ENCODE measurements at places on chromosomes 5 and 9.

GRCh38 chr9:75130621-75131230 lies 42.4 kb downstream of the OSTF1 start:
- no peak for DNase-seq

DNA sequence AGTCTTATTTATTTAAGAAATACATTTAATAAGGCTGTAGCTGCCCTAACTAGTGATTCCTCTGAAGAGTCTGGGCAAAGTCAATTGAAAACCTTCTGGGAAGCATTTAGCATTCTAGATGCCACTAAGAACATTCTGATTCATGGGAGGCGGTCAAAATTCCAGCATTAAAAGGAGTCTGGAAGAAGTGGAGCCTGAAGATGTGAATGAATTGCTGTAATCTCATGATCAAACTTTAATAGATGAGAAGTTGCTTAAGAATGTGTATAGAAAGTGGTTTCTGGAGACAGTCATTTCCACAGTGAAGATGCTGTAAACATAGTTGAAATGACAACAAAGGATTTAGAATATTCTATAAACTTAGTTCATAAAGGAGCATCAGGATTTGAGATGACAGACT lies 61.4 kb downstream of the WDR41 start:
- no peak for DNase-seq

DNA sequence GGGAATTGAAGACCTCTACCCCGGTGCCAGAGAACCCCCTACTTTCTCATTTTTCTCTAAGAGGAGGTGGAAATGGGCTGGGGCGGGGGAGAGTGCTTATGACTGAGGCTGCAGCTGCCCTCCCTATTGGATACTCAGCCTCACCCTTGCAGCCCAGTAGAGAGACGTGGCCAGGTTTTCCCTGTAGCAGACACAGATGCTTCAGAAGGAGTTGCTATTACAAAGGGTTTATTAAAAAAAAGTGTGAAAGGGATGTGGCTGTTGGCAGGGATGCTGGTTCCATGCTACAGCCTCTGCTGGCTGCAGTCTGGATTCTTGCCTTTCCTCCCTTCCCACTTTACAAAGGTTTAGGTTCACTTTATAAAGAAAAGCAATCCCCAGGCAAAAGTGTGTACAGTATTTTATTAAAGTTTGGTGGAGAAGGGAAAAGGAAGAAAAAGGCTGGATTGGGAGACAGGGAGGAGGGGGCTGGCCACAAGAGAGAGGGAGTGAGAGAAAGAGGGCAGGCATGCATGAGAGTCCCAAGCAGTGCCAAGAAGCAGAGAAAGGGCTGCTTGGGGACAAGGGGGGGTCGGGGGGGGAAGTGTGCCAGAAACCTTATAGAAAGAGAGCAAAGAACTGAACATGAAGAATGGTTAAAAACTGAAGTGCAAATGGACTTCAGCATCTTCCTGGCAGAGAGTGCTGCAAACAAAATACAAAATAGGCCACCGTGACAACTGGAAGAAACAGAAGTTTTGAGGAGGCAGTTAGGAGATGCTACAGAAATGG lies 29.5 kb upstream of the NFIB start:
- no peak for DNase-seq

GRCh38 chr9:100437860-100438805 lies 11.2 kb downstream of the MSANTD3 start:
- DNase-seq: peak; percentile 82

DNA sequence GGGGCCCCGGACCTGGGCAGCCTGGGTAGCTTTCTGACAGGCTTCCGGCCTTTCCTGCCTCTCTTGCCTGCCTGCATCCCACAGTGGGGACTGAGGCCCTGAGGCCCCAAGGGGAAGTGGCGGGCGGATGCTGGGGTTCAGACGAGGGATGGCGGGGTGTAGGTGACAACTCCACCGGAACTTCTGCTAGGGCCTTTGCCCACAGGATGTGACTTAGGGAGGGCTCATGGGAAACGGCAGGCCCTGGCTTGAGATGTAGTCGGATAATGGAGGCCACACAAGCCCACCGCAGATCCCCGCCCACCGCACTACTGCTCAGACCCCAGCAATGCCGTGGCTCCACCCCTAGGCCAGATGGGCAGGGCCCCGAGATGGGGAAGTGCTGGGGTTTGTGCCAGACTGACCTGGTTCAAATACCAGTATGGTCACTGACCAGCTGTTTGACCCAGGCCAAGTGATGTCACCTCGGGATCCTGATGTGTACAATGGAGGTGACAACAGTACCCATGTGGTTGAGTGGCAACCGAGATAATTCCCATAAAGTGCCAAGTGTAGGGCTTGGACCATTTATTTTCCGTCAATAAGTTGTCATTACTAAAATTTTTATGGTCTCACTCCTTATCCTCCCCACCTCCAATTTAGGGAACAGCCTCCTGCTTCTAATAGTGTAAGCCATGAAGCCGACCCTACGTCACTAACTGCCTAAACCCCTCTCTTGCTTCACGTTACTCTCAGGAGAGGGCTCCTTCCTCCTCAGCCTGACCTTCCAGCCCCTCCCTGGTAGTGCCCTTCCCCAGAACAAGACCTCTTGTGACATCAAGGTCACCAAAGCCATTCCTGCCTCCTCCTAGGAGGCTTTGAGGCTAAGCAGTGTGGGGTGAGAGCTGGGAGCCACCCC lies 2.5 kb upstream of the CDK9 start:
- DNase-seq: peak; percentile 51

- DNase-seq: no peak
These were observed 34.0 kb downstream of the ADAM19 start for GRCh38 chr5:157541447-157542118.

GRCh38 chr5:179914032-179914755 lies 6.5 kb upstream of the TBC1D9B start:
- no peak for DNase-seq

DNA sequence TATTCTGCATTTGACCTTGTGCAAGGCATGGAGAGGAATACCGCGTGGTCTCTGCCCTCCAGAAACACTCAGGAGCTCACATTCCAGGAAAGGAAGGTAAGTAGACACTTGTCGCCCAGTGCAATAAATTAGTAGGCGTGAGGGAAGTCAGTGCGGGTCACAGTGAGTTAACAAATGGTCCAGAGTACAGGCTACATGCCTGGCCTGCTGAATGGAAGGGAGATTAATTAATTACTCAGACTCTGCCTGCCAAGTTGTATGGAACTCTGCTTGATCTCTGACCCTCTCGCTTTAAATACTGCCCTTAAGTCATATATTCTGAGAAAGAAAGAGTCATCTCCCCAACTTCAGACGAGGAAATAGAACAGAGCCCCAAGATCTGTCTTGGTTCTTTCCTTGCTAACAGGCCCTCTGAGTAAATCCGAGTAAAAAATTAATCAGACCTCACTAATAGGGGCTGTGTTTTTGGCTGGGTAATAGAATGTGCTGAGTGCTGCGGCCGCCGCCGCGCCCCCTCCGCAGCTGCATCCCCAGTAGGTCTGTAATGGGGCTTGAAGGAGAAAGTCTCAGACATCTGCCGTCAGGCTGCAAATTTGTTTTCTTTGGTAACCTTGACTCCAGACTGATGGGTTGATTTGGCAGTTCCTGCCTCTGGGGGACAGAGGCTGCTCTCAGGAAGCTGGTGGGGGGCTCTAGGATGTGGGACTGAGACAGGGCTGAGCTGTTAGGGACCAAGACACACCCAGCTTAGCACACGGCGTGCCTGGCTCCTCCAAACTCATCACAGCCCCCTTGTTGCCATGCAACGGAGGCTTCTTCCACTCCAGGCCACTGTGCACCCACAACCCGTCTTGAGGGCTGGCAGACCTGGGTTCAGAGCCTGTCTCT lies 144.4 kb downstream of the NSG2 start:
- no peak for DNase-seq

DNA sequence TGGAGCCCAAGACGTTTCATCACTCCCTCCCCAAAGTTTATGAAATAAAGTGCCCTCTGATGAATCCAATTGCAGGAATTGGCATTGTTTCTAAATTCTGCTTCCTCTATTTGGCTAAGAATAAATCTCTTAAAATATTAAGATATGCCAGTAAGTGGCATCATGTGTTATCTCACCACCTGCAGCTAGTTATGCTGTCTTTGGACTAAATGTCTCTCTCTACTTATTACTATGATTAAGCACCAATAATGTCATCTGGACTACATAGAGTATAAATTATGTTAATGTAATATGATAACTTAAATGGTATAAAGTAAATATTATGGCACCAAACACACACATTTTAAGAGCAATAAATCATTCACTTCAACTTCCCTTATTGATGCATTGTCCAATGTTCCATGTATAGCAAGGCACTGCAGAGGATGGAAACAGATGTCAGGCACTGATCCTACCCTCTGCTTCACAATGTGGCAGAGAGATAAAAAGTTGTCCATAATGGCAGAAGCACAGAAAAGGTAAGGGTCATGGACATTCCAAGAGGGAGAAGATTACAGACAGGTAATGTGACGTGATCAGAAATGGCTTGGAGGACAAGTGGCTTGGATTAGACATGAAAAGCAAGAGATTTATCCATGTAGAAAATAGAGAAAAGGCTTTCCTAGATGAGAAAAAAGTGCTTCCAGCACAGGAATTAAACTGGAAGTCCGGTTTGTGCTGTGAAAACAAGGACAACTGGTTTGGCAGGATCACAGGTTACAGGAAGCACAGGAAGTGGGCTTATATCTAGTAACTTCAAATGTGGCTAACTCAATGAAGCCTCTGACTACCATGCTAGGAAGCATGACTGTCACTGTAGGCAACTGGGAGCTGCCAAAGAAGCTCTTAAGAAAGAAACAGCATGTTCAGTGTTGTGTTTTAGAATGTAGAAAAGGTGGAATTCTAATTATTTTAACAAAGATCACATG lies 26.7 kb downstream of the MARCHF11 start:
- DNase-seq: no peak

DNA sequence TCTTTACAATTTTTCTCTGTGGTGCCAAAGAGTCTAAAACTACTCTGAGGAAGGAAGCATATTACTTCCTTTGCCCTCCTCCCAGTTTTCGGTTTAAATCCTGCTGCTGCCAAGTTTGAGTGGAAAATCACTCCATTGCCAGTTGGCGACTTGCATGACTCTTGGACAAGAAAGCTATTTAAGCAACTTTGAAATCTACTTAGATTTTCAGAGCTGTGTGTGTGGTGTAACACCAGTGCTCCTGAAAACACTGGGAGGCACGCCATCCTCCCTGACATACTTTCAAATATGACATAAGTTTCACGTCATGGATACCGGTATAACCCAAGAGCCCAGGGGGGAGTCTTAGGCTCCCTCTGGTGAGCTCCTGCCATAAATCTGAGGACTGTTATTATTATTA lies 83.5 kb upstream of the RIOK2 start:
- no peak for DNase-seq

DNA sequence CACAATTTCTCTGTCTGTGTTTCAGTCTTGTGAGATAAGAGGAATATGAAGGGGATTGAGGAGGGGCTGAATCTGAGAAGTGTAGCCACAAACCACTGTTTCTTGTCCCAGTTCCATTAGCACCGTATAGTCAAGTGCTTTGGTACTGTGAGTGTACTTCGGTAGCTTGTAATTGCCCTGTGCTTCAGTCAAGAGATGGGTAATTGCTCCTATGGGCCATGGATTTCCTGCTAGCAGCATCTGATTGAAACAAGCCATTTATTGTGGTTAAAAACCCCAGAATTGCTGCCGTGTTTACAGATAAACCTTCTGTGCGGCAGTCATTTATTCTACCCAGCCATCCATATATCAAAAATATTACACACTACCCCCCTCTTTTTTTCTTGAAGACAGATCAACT lies 98.6 kb downstream of the MAT2B start:
- DNase-seq: no peak

GRCh38 chr5:1003296-1003937 lies 5.2 kb upstream of the NKD2 start:
- DNase-seq: peak; percentile 12

DNA sequence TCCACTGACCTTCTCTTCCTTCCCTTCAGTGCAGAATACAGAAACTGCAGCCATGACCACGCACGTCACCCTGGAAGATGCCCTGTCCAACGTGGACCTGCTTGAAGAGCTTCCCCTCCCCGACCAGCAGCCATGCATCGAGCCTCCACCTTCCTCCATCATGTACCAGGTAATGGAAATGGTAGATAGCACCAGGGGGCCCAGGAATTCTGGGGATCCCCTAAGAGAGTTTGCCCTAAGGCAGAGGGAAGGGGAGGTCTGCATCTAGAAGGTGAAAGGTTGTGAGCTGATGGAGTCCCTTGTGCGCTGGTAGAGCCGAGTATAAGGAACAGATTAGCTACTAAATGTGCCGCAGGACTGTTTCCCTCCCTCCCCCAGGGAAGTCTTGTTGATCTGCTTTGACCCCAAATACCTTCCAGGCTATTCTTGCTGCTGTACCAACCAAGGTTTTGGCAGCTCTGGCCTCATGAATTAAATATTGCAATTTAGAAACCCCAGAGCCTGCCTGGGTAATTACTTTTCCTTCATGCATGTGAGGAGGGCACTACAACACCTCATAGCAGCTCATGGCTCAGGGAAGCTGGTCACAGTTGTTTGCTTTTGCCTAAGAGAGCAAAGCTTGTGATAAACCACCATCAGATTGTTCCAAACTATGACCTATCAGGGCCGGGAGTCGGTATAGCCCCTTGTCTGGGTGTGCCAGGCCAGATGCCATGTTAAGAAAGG lies 19.6 kb downstream of the CYFIP2 start:
- DNase-seq: no peak

GRCh38 chr9:99197987-99198386 lies 23.8 kb downstream of the ALG2 start:
- DNase-seq: peak; percentile 16

DNA sequence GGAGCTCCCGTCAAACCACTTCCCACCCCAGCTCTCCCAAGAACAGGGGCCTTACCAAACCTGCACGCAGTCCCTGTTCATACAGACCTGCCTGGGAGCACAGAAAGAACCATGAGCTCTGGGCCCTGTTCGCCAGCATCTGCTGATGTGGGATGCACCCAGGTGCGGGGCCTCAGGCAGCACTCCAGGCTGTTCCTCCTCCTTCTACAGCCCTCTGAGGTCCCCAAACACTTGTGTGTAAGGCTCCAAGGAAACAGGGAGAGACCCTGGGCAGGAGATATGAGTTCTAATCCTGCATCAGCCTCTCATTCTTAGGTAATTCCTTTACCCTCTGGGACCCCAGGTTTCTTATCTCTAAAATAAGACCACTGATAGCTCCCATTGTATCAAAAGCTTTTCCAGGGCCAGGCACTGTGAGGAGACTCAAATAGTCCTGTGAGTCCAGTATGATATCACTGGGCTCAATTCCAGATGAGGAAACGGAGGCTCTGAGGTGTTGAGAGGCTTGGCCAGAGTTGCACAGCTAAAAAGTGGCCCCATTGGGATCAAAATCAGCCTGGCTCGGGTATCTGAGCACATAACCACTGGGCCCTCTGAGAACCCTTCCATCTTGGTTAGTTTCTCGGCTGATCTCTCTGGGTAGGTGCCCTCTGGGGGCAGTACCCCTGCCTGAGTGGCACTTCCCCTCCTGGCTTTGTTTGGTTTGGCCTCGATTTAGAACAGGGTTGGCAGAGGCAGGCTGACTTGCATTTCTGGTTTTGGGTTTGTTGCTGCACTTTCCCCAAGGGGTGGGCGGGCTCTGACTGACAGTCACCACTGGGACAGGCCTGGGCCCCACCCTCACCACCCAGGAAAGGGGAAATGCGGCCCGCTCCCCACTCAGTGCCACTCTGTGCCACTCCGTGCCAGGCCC lies 116.8 kb downstream of the RGS3 start:
- no peak for DNase-seq

- no peak for DNase-seq
These were observed 110.1 kb upstream of the LRRTM2 start for GRCh38 chr5:138985256-138985655.

Data from WTC11 (cell line).